ENCODE measurements at places on chromosomes 12 and 14. TPM values are rescaled to one million over a fixed set of nuclear protein-coding genes. Genes with fewer than 3 reads are reported as not detected.

PROX2 gene
- total RNA-seq: not detected

MIPOL1 gene
- 0.18 TPM for total RNA-seq

PDZRN4 gene
- total RNA-seq: not detected

PPTC7 gene
- 31.8 TPM for total RNA-seq

PPFIBP1 gene
- 7.3 TPM for total RNA-seq

RPL10L gene
- not detected for total RNA-seq

ERBB3 gene
- 2.5 TPM for total RNA-seq

ANKRD33 gene
- total RNA-seq: not detected

RIMBP2 gene
- total RNA-seq: not detected

GPD1 gene
- 0.28 TPM for total RNA-seq

NANOG gene
- total RNA-seq: not detected

SRRM4 gene
- not detected for total RNA-seq

HCAR1 gene
- total RNA-seq: 0.30 TPM

LTBR gene
- 0.40 TPM for total RNA-seq

ENO2 gene
- 207 TPM for total RNA-seq

YEATS4 gene
- 43.0 TPM for total RNA-seq

NPFF gene
- total RNA-seq: not detected

GSKIP gene
- 25.9 TPM for total RNA-seq

TRIM9 gene
- 0.20 TPM for total RNA-seq

SLC24A4 gene
- not detected for total RNA-seq

GZMB gene
- 685 TPM for total RNA-seq

ACRBP gene
- total RNA-seq: 1.8 TPM

STXBP6 gene
- total RNA-seq: not detected

APOF gene
- total RNA-seq: not detected

G2E3 gene
- 37.9 TPM for total RNA-seq

PRB2 gene
- not detected for total RNA-seq

BMAL2 gene
- total RNA-seq: 29.1 TPM

MYF5 gene
- total RNA-seq: not detected

SSTR1 gene
- total RNA-seq: not detected

CACNA1C gene
- total RNA-seq: 0.30 TPM

ADAM21 gene
- not detected for total RNA-seq

CDH24 gene
- 1.6 TPM for total RNA-seq

COL2A1 gene
- total RNA-seq: not detected

KRT2 gene
- total RNA-seq: not detected

MIP gene
- total RNA-seq: not detected

ZDHHC22 gene
- not detected for total RNA-seq

RAD51AP1 gene
- 45.6 TPM for total RNA-seq

PDE3A gene
- total RNA-seq: not detected

GDF11 gene
- 7.2 TPM for total RNA-seq

SLC7A7 gene
- total RNA-seq: 0.60 TPM
